ENCODE measurements at places on chromosomes 5 and 9. TPM values are rescaled to one million over a fixed set of nuclear protein-coding genes. Genes with fewer than 3 reads are reported as not detected.

- peaks cover 4% of the 10 kb centered on the region for H3K4me1 ChIP-seq
- no peaks in the 10 kb centered on the region for H3K27me3 ChIP-seq
- no peak overlapping the region for H3K4me3 ChIP-seq
- no peak overlapping the region for H3K27ac ChIP-seq
Observed at GRCh38 chr5:118891252-118891651, 97.1 kb downstream of the DTWD2 start.

DNA sequence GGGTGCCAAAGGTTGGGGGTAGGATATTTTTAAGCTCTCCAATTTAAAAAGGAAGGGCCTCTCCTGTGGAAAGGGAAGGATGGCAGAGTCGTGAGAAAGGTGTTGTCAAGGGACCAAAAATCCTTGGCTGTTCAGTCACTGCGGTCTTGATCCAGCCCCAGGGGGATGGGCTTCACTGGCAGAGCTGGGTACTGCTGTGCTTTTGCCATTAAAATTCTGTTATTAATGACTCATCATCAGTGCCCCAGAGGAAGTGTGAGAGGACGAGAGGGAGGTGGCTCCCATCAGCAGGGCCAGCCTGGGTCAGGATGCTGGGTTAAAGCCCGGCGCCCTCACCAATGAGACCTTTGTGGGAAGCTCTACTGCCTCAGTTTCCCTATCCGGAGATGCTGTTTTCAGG, 16.7 kb downstream of the PCDH12 start:
- H3K4me1 ChIP-seq = peaks cover 7% of the 10 kb centered on the region
- no peaks in the 10 kb centered on the region for H3K27me3 ChIP-seq
- no peak for DNase-seq
- peaks cover 19% of the 10 kb centered on the region for H3K36me3 ChIP-seq
- H3K4me3 ChIP-seq = no peak overlapping the region

- no peaks in the 10 kb centered on the region for H3K4me1 ChIP-seq
- no peak for DNase-seq
- no peak overlapping the region for H3K27ac ChIP-seq
- H3K4me3 ChIP-seq = no peak overlapping the region
Observed at GRCh38 chr5:135126688-135127438, 92.8 kb upstream of the PITX1 start.

- no peak overlapping the region for H3K27ac ChIP-seq
- H3K4me3 ChIP-seq = peak overlapping the region; percentile 13
- peaks cover 18% of the 10 kb centered on the region for H3K4me1 ChIP-seq
- peaks cover 55% of the 10 kb centered on the region for H3K27me3 ChIP-seq
- DNase-seq = peak; percentile 47
Observed at GRCh38 chr5:138103319-138103637, 19.4 kb downstream of the WNT8A start.

The ADAMTS19 gene
- total RNA-seq = 27.4 TPM

The FCN1 gene
- not detected for total RNA-seq
